ENCODE measurements at places on chromosomes 7 and 10.

DNA sequence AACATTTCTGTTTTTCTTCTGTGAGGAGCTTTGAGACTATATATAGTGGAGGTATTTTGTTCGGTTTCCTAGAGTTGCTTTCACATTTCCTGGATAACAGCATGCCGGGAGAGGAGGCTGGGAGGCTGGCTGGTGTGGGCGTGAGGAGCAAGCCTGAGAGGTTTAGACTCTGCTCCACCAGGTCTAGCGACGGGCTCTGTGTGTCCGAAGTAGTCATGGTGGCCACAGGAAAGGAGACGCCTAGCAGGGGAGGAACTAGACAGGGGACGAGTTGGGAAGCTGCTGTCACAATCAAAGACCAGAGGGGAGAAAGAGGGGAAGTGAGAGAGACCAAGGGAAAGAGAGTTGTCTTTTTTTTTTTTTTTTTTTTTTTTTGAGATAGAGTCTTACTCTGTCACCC lies 19.6 kb downstream of the PTPRE start:
- no peak for DNase-seq

DNA sequence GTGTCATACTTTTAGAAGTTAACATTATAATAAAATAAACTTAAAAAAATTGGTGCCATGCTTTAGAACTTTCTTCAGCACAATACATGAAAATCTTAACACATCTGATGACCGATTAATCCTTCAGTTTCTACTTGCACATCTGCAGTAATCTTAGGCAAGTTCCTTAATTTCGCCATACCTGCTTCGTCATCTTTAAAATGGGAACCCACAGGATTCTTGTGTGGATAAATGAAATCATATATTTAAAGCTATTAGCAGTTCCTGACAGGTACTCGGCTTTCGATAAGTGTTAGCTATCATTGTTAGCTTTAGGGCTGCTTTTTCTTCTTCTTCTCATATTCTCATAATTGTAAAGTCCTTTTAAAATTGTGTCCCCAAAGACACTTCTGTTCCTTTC lies 907 bp upstream of the VPS50 start:
- no peak for DNase-seq

- no peak for DNase-seq
Observed at GRCh38 chr10:70090013-70090412, 37.4 kb downstream of the MACROH2A2 start.

DNA sequence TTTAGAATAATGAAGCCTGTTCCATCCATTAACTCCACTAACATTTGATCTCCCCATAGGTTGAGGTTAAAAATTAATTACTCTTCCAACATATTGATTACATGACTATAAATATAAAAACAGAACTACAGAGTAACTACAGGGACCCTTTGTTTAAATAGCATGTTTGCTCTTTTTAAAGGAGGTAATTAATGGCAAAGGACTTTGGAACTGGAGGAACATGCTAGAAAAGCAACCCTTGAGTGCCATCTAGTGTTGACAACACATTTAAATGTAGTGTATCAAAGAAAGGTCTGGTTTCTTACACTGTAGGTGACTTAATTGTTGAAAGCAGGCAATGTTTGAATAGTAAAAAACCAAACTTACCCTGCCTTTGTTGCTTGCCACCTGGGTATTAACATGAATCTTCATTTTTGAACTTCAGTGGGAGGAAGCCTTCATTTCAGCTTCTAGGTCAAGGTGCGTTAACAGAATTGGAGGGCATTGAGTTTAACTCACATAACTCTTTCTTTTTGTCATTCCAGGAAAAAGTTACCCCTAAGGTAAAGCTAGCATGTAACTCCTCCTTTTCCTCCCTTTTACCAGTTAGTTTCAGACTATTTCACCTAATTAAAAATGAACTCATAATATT lies 52.6 kb upstream of the CAPZA2 start:
- DNase-seq, result no peak

- no peak for DNase-seq
Observed at GRCh38 chr10:1679821-1680650, 57.3 kb downstream of the ADARB2 start.

DNA sequence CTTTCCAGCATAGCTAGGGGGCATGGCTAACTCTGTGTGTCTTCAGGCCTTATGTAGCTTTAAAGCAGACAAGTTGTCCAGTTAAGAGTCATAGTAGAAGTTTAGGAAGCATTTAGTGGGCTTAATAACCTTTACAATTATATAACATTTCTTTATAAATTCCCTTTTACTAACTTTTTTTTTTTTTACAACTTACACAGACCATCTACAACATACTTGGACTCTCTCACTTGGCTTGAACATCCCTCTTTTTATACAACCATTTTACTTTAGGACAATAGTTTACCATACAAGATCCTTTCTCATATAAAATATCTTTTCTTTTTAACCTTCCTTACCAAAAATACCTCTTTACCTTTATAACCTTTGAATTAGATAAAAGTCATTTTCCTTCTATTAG lies 26.3 kb downstream of the SP4 start:
- DNase-seq, result no peak

- DNase-seq, result no peak
Observed at GRCh38 chr10:110357252-110357780, 52.6 kb upstream of the SMNDC1 start.

GRCh38 chr10:13894412-13895093 lies 307.8 kb downstream of the PRPF18 start:
- DNase-seq, result no peak

All from cerebellar nuclear complex (tissue), 1 donor.